K562 (cell line): ENCODE measurements at places on chromosomes 3 and 15. TPM values are rescaled to one million over a fixed set of nuclear protein-coding genes. Genes with fewer than 3 reads are reported as not detected.

GRCh38 chr3:157249606-157250005 lies 89.7 kb upstream of the CCNL1 start:
- no peak for DNase-seq

- DNase-seq = no peak
Measured at GRCh38 chr3:183285828-183286457, 32.9 kb downstream of the B3GNT5 start.

DNA sequence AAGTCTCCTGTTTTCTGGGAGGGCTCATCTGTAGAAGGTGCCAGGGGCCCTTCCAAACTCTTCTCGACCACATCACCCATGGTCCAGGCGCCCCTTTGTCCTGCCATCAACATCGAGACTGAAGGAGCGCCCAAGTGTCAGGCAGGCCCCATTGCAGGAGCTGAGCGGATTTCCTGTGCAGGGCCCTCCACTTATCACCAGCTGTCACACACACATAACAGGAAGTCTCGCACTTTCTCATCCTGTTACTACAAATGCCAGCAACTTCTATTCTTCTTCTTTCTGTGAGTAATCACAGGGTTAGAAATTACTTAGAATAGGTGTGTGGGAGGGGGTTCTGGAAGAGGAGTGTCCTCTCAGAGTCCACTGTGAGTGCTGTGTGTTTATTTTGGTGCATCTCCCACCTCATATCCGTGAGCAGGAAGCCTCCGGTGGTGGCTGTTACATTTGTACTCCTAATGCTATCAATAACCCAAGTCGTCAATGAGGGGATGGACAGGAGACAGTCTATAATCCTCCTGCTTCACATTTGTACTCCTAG lies at the start of gene KLHL6:
Gene KLHL6 (minus strand): TSS at position 166 of the 541 bp plus-strand sequence. CDS start 53 bp downstream, at position 113.
- no peak for DNase-seq

DNA sequence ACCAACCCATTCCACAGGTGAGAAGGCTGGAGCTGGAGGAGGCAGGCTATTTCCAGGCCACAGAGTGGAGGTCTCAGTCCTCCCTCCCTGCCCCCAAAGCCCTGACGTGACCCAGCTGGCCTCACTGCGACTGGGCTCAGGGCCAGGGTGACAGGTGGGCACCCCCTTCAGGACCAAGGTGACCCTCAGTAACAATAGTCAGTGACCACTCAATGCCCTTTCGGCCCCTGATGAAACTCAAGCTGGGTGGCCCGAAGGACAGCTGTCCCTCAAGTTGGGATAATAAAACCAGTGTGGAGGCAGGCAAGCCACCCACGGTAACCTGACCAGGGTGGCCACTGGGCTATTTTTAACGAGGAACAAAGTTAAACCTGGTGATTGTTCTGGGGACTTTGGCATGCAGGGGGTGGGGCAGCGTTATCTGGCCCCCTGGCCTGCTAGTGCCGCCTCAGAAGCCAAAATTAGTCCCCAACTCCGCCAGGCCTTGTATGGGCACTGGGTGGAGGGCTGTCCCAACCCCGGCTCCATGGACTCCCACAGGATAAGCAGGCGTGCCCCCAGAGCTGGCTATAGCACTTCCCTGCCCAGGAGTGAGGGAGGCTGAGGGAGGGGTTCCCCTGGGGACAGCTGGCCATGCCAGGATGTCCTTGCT lies 1.1 kb downstream of the TNNC1 start:
- no peak for DNase-seq

DNA sequence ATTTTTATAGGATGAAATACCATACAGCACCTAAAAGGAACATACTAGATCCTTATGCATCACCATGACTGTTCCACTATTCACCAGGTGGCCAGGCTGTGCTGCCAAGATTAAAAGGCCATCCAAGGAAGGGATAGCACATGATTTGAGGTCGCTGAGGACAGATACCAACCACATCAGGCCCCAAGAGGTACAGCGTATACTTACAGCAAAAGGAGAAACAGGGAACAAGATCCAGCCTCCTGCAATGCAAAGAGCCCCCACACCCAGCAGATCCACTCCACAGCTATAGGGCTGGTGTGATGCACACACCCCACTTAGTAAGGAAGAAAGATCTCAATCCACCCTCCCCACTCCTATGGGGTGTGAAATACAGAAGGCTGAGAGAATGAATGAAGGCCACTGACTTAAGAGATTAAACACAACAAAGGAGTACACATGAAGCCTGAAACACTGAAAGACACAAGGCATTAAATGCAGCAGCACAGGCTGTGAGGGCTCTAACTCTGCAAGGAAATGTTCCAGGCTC lies 32.0 kb upstream of the ZNF445 start:
- peak; percentile 66 for DNase-seq

DNA sequence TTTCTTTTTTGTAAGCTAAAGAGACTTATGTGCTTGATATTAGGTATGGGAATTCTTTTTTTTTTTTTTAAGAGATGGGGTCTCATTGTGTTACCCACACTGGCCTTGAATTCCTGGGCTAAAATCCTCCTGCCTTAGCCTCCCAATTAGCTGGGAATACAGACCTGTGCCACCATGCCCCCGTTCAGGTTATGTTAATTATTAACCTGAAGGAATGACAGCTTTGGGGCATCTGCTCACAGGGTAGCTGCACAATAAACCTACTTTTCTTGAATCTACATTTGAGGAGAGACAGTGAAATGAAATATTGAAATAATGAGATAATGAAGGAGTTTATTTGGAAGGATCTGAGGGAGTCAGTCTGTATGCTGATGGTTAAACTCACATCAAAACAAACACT lies 158.2 kb upstream of the FAM3D start:
- DNase-seq = no peak

DNA sequence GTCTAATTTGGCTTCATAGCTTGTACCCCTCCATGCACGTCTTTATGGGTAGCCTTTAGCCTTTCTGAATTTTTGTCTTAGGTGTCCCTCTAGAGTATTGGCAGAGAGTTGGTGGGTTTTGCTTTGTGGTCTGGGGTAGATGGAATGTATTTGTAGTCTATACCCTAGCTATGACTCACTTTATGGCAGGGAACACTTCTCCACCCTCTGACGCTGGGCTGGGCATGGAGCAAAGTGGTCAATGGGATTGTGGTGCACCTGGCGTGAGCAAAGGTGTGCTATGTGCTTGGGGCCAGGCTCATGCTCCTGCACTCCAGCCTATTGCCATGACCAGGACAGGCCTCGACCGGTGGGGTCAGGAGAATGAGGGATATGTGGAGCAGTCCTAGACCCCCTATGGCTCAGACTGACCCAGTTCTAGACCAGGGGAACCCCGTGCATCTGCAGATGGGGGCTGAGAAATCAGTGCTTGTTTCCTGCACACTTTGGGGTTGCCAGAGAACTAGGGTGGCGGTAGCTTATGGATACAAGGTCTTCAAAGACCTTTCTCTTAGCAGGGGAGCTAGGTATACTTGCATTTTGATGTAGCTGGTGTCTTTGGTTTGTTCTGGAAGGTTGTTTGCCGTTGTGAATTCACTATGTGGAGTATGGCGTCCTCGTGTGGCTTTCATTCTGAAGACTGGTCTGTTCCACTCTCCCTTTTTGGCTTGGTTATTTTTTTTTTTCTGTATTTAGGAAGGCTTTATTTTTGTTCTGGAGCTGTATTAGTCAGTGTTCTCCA lies 49.4 kb upstream of the RPL32 start:
- no peak for DNase-seq

- no peak for DNase-seq
Measured at GRCh38 chr15:31605467-31605931, 278.9 kb downstream of the KLF13 start.

GRCh38 chr15:39622660-39623516 lies 42.0 kb downstream of the THBS1 start:
- no peak for DNase-seq

The CPLX3 gene
- not detected in 2 replicates for total RNA-seq

The NMB gene
- 0.16 and 0.25 TPM in 2 replicates for total RNA-seq
